ENCODE measurements at places on chromosomes 1 and 21.

GRCh38 chr1:48221122-48221521 is 1.4 kb upstream of the SLC5A9 start:
- DNase-seq: no peak

DNA sequence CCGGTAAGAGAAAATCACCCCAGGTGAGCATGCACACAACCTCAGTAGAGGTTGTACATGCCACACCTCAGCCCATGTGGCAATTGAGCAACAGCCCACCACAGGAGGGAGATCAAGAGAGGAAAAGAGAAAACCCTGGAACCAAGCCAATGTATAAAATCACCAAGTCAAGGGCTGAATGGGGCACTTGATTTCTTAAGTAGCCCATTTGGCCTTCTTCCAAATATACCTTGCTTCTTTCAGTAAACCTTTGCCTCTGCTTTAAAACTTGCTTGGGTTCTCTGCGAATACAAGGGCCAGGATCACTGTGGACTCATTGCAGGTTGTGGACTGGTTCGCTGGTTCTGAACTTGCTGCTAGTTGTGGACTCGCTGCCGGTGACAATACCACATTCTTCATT is 1814.0 kb downstream of the PLA2G4A start:
- DNase-seq: no peak

DNA sequence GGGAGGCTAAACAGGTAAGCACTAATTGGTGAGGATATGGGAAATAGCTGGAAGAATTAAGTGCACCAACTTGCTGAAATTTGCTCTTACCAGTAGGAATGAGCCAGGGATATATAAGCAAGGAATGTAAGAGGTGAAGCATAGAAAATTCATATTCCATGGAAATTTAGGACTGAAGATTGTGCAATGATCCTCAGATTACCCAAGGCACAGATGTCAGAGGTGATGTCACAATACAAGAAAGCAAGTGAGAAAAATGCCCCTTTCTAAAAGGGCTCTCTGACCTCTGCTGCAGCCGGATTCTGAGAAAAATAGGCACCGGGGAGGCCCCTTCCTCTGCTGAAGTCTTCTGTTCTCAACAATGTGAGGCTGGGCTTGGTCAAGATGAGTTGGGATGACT is 112.3 kb upstream of the ZNF678 start:
- DNase-seq: no peak

- no peak for DNase-seq
Observed at GRCh38 chr1:203276916-203277545, 28.3 kb upstream of the BTG2 start.

DNA sequence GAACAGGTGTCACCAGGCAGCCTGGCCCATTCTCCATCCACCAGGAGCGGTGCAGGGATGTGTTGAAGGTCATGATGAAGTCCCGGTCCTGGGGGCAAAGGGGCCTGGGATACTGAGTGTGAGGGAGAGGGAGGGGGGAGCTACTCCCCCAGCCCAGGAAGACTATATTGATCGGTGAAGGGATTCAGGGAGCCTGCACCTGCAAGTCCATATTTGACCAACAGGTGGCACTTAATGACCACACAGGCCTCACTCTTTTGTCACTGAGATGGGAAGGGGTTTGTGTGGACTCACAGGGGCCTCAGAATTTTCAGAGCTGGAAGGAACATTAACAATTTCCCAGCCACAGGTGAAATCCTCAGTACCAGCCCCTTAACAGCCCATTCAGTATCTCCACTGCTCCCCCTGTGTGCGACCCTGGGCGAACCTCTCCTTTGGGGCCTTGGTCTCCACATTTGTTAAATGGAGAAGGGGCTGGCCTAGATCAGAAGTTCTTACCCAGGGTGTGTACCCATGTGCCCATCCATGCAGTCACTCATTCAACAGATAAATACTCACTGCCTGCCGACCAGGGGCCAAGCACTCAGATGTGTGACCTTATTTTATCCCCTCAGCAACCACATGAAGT is 55.6 kb downstream of the NKAIN1 start:
- no peak for DNase-seq

- DNase-seq: no peak
Observed at GRCh38 chr1:183385340-183386144, 32.6 kb downstream of the NMNAT2 start.

GRCh38 chr1:172398193-172398592 is 22.3 kb upstream of the C1orf105 start:
- no peak for DNase-seq

DNA sequence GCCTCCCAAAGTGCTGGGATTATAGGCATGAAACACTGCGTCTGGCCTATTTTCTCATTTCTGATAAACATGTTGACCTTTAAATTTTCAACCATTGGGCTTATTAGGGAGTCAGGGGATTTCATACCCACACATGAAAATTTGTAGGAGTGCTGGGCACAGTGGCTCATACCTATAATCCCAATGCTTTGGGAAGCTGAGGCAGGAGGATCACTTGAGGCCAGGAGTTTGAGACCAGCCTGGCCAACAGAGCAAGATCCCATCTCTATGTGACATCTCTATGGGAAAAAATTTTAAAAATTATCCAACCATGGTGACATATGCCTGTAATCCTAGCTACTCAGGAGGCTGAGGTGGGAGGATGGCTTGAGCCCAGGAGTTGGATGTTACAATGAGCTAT is 10.5 kb upstream of the H3-3A start:
- no peak for DNase-seq

DNA sequence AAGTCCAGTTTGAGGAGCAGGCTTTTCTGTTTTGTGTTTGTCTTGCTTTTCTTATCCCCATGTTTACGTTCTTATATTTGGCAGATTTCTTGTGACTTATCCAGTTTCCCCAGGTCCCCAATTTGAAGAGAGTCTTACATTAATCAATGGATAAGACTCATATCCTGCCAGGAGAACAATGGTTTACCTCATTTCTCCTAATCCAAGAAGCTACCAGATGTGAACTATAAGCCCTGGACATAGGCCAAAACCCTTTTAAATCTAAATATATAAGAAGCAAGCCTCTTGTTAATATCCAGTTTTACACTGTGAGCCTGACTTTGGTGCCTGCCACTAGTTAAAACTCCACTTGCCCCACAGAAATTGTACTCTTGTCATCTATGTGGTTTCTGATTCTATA is 15.1 kb upstream of the COP1 start:
- no peak for DNase-seq

DNA sequence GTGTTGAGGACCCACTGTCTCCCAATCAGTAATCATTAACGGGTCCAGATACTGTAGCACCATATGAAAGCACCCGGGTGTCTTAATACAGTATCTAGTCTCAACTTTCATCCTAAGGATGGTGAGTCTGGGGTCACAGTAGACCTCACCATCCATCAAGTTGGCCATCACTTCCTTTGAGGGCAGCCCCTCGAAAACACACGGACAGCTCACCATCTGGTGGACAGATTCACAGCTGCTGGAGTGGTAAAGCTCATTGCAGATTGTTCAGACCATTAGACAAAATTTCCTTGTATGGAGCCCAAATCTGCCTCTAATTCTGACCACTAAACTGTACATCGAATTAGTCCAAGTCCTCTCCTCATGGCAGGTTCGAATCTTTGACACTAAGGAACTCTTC is 123.1 kb downstream of the PGBD5 start:
- DNase-seq: no peak

DNA sequence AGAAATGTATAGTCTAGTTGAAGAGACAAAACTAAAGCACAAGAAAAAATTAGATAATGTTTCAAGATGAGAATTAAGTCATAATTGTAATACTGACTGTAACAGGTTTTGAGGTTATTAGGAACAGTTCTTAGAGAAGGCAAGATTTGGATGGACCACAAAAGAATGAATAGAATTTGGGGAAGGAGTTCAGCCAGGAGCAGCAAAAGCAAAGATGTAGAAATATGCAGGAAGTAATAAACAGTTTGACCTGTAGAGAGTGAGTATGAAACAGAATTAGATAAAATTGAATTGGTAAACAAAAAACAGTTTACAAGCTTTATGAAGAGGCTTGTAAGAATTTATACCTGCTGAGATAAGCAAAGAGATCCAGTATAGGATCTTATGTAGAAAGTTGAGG is 16.3 kb downstream of the VPS45 start:
- DNase-seq: no peak

- DNase-seq: no peak
Observed at GRCh38 chr1:60133000-60133673, 59.6 kb upstream of the C1orf87 start.

- DNase-seq: no peak
Observed at GRCh38 chr1:166432655-166433054, 265.9 kb upstream of the FAM78B start.

DNA sequence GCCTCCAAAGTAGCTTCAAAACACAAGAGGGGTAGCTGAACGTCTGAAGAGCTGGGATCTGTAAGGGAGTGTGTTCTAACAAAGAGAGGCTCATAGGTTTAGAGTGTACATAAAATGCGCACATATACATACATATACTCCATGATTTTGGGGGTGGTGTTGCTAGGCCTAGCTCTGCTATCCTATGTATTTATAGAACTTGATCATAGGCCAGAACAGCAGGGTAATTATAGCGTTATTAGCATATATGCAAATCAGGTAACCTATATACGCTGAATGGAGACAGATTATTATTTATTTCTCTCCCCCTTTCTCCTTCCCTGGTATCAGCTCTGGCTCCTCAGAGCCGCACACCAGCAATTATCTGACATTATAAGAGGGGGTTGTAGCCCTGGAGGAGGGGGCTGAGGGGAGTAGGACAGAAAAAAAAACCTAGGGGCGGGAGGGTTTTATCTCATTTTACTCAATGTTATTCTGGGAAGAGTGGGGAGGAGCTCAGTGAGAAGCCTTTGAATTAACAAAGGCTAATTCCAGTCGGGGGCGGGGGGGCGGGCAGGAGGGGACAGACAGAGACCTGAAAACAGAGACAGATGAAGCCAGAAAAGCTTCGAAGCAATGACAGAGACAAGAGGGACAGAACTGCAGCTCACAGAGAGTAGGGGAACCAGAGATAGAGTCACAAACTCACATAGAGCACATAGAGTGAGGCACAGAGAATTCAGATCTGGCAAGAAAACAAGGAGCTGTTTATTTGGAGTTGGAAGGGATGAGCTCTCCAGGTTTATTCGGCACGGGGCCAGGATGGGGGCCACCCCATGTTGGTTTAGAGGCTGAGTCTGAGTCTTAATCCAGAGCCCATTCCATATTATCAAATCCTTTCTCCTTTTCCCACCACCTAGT is 63.0 kb downstream of the RHBG start:
- DNase-seq: no peak

DNA sequence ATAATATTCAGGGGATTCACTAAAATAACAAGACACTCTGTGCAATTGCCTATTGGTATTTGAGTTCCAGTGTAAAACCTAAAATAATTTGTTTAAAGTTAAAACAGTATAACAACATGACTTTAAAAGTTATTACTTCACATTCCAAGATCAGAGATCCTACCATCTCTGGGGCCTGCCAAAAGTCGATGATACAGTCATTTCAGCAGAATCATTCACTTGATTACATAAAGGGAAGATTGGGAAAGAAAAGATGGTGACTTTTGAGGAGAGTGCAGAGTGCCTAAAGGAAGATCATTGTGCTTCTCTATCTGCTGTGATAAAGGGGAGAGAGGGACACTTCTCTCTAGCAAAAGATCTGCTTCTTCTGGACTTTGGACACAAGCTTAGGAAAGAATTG is 784.4 kb upstream of the ADGRL4 start:
- DNase-seq: no peak

DNA sequence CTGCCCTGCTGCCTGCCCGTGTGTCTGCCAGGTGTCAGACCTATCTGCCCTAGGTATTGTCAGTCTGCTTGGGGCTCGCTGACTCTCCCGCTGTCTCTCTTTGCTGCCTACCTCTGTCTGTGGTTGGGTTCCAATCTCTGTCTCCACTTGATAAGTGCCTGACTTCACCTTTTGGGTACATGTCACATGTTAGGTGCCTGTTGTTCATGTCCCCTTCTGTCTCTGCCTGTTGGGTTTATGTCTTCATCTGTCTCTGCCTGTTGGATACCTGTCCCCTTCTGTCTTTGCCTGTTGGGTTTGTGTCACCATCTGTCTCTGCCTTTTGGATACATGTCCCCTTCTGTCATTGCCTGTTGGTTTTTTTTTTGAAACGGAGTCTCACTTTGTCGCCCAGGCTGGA is 14.6 kb downstream of the RPS6KA1 start:
- DNase-seq: no peak

- peak; percentile 66 for DNase-seq
Observed at GRCh38 chr1:94335950-94336349, 82.2 kb upstream of the ABCD3 start.

GRCh38 chr1:224605482-224606181 is 10.5 kb upstream of the CNIH3 start:
- no peak for DNase-seq

- no peak for DNase-seq
Observed at GRCh38 chr1:14413819-14414490, 184.5 kb upstream of the KAZN start.

GRCh38 chr1:226643611-226644540 is 95.2 kb downstream of the ITPKB start:
- DNase-seq: no peak

DNA sequence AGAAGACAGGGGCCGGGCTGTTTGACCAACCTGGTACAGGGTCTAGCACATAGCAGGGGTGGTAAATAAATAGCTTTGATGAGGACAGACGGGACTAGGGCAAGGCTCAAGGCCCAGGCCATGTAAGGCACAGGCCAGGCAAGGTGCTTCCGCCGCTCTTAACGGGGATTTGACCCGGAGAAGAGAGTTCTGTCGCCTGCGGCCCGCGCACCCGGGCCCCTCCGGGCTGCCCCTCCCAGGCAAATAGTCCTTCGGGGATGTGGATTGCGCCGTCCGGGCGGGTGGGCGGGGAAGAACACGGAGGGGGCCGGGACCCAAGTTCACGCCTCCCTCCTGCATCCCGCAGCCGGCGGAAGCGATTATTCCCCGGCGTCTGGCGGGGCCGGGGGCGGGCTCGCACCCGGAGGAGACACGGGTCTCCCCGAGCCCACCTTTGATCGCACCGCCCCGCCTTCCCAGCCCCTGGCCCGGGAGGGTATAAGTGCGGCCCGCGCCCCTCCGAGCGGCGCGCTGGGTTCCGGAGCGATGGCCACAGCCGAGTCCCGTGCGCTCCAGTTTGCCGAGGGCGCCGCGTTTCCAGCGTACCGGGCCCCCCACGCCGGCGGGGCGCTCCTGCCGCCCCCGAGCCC is at the start of gene MIXL1:
Gene MIXL1 (plus strand): TSS at position 508 of the 629 bp plus-strand sequence. CDS start 18 bp downstream, at position 526.
- DNase-seq: no peak
